Right cardiac atrium (tissue), 5 donors: ENCODE measurements at places on chromosomes 5 and 9. TPM values are rescaled to one million over a fixed set of nuclear protein-coding genes. Genes with fewer than 3 reads are reported as not detected.

- DNase-seq = no peak
These were observed 35.3 kb downstream of the ERBIN start for GRCh38 chr5:65961633-65962032.

GRCh38 chr5:9174446-9174845, 371.4 kb downstream of the SEMA5A start:
- no peak for DNase-seq

Gene CDC20B
- polyA plus RNA-seq = not detected

- no peak for DNase-seq
These were observed 1.3 kb upstream of the PLPPR1 start for GRCh38 chr9:101027236-101027635.

Gene IFNA13
- not detected for polyA plus RNA-seq

DNA sequence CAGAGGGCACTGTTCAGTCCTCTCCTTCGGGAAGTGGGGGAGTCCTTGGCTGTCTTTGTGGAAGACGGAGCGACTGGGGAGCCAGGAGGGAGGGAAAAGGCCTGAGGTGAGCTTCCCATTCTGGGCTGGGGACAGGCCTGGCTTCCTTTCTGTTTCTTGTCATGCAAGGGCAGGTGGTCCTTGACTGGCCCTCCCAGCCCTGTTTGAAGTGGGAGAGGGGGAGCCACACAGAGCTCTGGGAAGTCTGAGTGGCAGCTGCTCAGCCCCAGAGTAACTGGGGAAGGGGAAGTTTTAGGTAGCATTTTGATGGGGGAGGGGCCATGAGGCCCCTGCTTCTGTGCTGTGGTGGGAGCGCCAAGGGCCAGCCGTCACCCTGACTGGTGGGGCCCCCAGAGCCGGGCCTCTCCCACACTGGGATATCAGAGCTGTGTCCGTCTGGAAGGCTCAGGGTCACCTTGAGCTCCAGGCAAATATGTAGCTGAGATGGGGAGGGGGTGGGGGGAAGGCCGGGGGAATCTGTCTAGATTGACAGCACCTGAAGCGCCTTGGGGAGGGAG, 6.5 kb downstream of the UNC5A start:
- DNase-seq = peak; percentile 33

GRCh38 chr9:92254381-92255337, 38.8 kb downstream of the IARS1 start:
- DNase-seq = no peak

DNA sequence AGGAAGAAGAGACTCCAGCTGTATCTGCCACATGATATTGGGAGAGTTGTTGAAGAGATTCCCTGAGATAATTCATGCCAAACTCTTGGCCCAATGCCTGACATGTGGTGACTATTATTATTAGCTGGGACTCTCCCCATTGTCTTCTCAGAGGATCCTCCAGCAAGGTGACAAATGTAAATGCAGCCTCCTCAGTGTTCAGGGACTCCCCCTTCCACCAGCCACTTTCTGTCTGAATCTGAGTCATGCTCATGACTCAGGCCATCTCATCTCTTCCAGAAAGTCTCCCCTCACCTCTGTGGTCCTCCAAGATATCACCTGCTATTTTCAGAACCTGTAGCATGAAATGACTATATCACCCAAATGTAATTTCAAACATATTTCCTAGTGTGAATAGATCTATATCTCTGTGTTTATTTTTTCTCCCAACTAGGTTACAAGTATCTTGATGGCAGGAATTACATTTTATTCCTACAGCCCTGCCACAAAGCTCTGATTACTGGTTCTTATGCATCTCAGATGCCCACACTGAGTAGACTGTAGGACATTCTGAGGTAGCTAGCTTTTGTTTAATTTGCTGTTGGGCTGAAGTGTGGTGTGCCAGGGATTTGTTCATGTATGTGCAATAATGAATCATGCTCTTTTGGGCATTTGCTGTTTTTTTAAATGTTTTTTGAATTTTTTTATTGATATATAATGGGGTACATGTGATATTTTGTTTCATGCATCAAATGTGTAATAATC, 126.6 kb upstream of the IL12B start:
- DNase-seq = no peak

Gene CSF1R
- polyA plus RNA-seq = 4.5 TPM

DNA sequence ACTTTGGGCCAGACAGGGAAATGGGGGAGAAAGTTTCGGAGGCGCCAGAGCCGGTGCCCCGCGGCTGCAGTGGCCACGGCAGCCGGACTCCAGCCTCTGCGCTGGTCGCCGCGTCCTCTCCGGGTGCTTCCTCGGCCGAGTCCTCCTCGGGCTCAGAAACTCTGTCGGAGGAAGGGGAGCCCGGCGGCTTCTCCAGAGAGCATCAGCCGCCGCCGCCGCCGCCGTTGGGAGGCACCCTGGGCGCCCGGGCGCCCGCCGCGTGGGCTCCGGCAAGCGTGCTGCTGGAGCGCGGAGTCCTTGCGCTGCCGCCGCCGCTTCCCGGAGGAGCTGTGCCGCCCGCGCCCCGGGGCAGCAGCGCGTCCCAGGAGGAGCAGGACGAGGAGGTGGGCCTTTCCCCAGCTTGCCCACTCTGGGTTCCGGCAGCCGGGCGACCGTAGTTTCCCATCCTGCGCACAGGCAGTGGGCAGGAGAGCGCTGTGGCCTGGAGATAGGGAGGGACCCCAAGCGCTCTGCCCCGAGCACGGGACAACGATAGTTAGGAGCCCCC, 516 bp downstream of the MAST4 start:
- no peak for DNase-seq

DNA sequence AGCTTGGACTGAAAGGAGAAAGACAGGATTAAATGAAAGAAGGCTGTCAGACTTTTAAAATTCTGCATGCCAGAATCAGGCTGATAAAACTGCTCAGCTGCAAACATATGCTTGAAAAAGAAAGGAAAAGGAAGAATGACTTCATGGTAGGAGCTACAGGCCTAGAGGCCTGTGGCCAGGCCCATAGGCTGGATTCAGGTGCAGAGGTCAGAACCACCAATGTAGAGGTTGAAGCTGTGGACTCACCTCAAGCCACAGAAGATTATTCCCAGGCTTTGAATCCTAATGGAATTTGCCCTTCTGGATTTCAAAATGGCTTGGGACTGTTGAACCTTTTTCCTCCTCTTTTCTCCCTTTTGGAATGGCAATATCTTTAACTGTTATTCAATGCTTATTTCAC, 47.7 kb downstream of the TMEM38B start:
- DNase-seq = no peak

GRCh38 chr5:41925555-41925951, 472 bp downstream of the FBXO4 start:
- DNase-seq = peak; percentile 76

GRCh38 chr9:5650356-5651105, 21.6 kb downstream of the RIC1 start:
- no peak for DNase-seq

Gene TTC23L
- not detected for polyA plus RNA-seq

Gene MED27
- polyA plus RNA-seq = 22.7 TPM

- no peak for DNase-seq
These were observed 300.7 kb downstream of the MLLT3 start for GRCh38 chr9:20321423-20322082.

- DNase-seq = no peak
These were observed 1.3 kb downstream of the SURF2 start for GRCh38 chr9:133357656-133358055.

GRCh38 chr9:124260769-124261603, 3.2 kb downstream of the NEK6 start:
- DNase-seq = no peak

DNA sequence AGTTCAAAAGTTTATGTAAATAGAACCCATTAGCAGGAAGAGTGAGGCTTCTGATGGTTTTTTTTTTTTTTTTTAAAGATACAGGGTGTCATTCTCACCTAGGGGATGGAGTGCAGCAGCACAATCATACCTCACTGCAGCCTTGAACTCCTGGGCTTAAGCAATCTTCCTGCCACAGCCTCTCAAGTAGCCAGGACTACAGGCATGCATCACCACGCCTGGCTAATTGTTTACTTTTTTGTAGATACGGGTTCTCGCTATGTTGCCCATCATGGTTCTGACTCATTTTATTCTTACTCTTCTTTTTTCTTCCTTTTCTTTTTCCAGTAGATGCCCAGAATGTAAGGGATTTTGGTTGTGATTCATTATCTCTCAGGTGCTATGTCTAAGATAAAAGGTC, 201.1 kb downstream of the NNT start:
- no peak for DNase-seq

DNA sequence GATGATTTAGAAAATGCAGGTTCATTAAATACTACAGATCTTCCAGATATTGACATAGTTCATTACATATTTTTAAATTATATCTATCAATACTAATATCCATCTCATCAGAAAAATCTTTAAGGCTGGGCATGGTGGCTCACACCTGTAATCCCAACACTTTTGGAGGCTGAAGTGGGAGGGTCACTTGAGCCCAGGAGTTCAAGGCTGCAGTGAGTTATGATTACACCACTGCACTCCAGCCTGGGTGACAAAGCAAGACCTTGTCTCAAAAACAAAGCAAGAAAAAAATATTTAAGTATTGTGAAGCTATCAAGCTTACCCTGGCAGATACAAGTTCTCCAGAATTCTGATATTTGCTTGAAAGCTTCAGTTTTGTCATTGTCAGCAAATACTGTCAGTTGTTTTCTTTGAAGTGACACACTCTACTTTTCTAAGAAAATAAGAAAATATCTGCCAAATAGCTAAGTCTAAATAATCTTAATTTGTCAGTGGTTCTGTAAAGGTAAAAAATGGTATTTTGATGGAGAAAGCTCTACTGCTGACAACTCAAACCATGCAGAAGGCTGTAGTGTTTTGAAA, 14.9 kb downstream of the LYRM7 start:
- no peak for DNase-seq

Gene FBN2
- 1.5 TPM for polyA plus RNA-seq

- no peak for DNase-seq
These were observed 473.5 kb downstream of the ACTL7B start for GRCh38 chr9:108382310-108382709.

Gene SMIM3
- polyA plus RNA-seq = 22.9 TPM

- DNase-seq = no peak
These were observed 29.3 kb downstream of the RNF20 start for GRCh38 chr9:101562966-101563365.

Gene GAPT
- polyA plus RNA-seq = 0.11 TPM

Gene CTNND2
- 4.1 TPM for polyA plus RNA-seq

GRCh38 chr5:97629276-97629675, 446.2 kb upstream of the RIOK2 start:
- DNase-seq = peak; percentile 79

GRCh38 chr5:109357807-109358206, 52.0 kb downstream of the PJA2 start:
- no peak for DNase-seq

Gene HRH2
- polyA plus RNA-seq = 18.6 TPM

DNA sequence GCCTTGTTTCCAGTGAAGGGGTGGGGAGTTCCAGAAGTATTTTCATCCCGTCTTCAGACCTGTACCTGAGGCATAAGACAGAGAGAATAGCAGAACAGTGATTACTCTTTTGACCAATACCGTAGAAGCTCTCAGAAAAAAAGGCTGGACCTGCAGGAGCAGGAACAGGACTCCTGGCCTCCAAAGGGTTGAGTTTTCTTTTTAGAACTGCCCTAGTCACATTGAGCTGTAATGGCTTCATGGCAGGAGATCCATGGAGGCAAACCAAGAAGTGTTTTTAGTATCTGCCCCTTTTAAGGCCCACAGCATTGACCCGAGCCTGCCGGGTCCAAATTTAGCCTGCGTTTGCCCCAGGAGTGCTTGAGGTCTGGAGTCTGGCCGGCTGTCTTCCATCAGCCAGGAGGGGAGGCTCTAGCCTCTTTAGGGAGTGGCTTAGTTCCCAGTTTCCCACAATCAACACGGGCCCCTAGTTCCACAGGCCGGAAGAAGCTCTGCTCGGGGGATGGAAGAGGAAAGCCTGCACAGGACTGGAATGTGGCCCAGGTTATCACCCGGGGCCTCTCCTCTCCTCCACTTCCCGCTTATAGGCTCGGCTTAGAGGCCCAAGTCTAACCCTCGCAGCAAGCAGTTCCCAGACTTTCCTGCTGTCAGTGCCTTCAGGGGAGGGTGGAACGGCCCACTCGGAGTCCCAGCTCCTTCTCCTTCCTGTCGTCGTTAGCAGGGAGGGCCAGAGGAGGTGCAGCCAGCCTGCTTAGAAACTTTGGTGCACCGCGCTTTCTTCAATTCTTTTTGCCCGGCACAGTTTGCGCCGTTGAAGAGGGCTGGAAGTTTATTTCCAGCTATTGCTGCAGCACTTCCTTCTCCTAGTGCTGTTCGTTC, 80.7 kb downstream of the C9orf152 start:
- DNase-seq = peak; percentile 92

DNA sequence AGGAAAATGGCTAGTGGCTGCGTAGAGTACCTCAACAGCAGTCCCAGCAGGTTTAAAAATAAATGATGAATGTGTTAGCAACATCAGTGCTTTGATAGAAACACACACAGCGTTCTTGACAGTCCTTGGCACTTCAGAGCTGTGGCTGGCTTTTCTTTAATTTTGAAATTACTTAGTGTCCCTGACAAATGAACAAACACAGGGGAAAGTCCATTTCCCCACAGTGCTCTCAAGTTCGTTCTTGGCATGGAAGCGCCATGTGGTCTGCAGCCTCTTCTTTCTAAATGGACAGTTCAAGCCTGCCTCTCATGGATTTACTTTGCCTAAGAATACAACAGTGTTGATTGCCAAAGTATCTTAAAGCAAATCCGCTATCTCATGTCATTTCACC, 102.2 kb downstream of the ADAMTS12 start:
- no peak for DNase-seq

DNA sequence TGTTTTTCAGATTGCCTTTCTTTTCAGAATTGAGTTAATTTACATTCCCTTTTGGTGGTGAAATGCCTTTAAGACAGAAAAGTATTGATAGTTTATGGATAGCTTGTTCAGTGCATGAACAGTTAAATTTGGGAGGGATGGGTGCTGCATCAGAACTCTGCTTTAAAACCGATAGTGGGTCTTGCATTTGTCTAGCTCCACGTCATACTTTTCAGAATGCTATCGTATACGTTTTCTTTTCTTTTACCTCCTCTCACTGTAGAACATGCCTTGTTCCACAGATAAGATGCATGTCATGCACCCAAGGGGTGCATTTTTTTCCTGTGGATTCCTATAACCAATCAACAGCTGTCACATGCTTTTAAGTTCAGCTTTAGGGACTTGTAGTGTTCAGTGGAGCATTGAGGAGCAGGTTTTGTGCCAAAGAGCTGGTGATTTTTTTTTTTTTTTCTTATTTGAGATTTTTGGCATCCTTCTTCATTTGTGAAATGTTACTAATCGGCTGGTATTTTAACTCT, 2.3 kb downstream of the SLC44A1 start:
- DNase-seq = no peak

Gene NR2F1
- 29.0 TPM for polyA plus RNA-seq

GRCh38 chr5:95611396-95611795, 8.5 kb upstream of the GPR150 start:
- DNase-seq = no peak

GRCh38 chr5:2529371-2530092, 221.9 kb downstream of the IRX2 start:
- no peak for DNase-seq

Gene SPATA31A3
- polyA plus RNA-seq = not detected

DNA sequence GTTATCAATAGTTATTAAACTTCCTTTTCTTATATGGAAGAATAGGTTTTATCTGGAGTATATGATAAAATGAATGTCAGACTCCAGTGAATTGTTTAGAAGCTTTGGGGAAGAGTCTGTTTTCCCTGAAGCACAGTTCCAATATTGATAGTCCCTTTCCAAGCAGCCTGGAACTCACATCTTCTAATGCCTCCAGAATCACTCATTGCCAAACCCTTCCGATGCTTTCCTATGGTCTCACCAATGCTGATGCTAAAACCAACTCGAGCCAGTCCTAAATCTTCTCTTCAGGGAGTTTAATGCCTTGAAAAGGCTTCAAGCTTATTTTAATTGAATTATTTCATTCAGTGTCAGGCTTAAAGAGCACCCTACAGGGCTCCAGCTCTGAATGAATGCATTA, 121.2 kb downstream of the PTTG1 start:
- DNase-seq = no peak

GRCh38 chr9:73264631-73265030, 113.0 kb downstream of the ANXA1 start:
- DNase-seq = no peak
